Glutamatergic neuron (in vitro differentiated cells): ENCODE measurements at places on chromosomes 4 and X.

DNA sequence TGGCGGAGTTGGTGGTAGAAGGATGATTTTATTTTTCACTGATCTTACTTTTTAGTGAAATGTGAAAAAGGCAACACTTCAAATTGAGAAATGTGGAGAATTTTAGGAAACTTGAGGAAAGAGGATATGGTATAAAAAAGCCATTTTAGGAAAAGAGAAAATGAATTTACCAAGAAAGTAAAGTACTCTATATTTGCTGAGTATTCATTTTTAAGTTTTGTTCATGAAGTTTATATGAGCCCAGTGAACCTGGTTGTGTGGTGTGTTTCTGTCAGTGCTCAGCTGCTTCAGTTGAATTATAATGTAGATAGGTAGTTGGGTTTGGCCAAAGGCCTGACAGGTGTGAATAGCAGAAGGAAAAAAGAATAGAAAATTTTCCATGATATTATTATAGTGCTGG, 345.5 kb upstream of the FSTL5 start:
- no peak for DNase-seq

- DNase-seq: no peak
Observed at GRCh38 chr4:71261633-71262121, 77.1 kb upstream of the SLC4A4 start.

DNA sequence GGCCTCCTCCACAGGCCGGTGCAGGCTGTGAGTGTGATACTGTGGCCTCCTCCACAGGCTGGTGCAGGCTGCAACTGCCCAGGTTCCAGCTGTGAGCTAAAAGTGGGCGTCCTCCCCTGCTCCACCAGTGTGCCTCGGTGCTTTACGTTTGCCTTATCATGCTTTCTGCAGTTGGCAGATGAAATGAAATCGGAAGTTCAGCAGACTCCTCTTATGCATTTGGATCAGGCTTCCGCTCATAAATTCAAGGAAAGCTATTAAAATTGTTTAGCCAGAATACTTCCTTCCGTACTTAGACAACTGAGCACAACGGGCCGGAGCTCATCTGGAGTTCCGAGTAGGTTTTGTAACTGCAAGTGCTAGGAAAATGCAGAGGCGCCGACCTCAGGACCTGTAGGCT, 12.0 kb downstream of the CYP4V2 start:
- no peak for DNase-seq

DNA sequence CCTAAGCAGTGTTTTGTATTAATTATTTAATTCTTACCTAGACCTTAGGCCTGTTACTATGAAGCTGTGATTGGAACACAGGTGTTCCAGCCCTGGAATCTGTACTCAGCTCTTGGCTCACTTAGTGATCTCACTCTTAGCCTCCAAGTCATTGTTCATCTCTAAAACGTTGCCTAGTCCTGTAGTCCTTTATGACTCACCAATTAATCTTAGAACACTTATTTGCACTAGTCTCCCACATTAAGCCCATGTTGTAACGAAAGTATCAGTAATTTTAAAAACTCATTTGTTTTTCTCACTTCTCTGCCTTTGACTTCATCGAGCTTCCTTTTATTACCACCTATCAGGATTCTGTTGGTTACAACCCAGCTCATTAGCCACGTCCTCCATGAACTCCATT, 1224.7 kb upstream of the TENM3 start:
- DNase-seq: no peak

GRCh38 chr4:105933083-105933482, 37.8 kb downstream of the NPNT start:
- DNase-seq: no peak

DNA sequence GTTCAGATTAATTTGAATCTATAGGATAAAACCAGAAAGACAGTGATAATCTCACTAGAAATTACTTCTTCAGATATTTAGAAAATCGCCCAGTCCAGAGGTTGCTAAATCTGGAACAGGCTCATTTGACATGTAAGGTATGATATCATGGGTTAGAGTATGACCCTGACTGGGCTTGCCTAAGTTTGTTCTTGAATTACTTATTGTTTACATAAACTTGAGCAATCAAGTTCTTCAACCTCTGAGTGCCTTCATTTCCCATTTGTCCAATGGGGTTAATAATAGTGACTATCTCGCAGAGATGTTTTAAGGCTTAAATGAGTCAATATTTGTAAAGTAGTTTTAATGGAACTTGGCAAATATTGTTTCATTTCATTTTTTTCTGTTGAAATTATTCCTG, 1947.6 kb upstream of the IGFBP7 start:
- no peak for DNase-seq

- no peak for DNase-seq
Observed at GRCh38 chrX:31872007-31872406, 800.2 kb upstream of the FTHL17 start.

GRCh38 chr4:2728221-2728620, 27.9 kb downstream of the TNIP2 start:
- no peak for DNase-seq

DNA sequence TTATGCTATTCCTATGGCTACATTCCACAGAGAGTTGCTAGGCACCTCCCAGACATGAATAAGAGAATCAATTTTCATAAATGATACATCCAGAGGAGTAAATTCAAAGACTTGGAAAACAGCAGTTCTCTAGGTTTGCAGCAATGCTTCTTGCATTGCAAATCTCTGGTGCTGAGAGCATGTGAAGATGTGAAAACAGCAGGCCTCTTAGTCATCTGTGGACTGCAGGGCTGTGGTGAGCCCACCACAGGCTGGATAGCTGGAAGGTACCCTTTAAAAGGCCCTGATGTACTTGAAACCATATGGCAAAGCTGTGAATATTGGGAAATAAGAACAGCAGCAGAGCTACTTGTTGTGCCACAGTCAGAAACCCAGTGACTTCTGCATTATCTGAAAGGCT, 2135.9 kb downstream of the ARAP2 start:
- DNase-seq: peak; percentile 23

- no peak for DNase-seq
Observed at GRCh38 chr4:53132132-53132891, 233.5 kb downstream of the SCFD2 start.

GRCh38 chrX:137431693-137432488, 134.0 kb upstream of the ZIC3 start:
- DNase-seq: no peak

GRCh38 chr4:149986917-149987316, 91.3 kb upstream of the DCLK2 start:
- no peak for DNase-seq

DNA sequence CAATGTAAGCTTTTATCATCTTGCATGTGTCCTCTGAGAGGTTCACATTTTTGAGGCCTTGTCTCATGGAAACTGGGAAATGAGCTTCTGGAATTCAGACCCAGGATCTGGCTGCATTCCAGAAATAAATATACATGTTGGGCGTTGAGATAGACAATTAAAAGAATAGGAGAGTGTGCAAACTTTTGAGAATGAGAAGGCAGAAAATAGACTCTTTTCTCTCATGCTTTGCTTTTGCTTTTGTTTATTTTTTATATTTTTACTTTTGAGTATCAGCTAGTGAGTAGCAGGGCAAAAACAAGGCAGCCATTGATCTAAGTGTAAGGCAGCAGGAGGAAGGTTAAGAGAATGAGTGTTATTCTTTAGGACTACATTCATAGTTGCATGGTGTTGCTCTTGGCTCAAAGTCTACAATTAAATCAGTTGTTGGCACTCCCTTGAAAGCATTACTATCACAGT, 12.4 kb downstream of the SHROOM3 start:
- no peak for DNase-seq

GRCh38 chr4:110196871-110197528, 1.4 kb downstream of the ELOVL6 start:
- DNase-seq: peak; percentile 82

GRCh38 chr4:92047209-92047875, 256.4 kb upstream of the GRID2 start:
- no peak for DNase-seq

GRCh38 chrX:66232296-66232695, 68.2 kb downstream of the HEPH start:
- no peak for DNase-seq

GRCh38 chrX:143095321-143095720, 69.6 kb downstream of the SPANXN4 start:
- DNase-seq: no peak

GRCh38 chr4:139625482-139625881, 40.1 kb upstream of the MGST2 start:
- DNase-seq: no peak

- DNase-seq: no peak
Observed at GRCh38 chrX:96445531-96446065, 239.0 kb upstream of the DIAPH2 start.
